A549 treated with RU486 at 1 μM for 4 hours (cell line): ENCODE measurements at places on chromosomes 4 and X. TPM values are rescaled to one million over a fixed set of nuclear protein-coding genes. Genes with fewer than 3 reads are reported as not detected.

VEGFC gene
- total RNA-seq, result 15.8 to 17.5 TPM (median 16.4 TPM) in 5 replicates

MAGEB2 gene
- not detected in 5 replicates for total RNA-seq

TEX13C gene
- 0.01 TPM in 1 of 5 replicates, not detected in the others for total RNA-seq

PCSK1N gene
- total RNA-seq, result 21.2 to 60.8 TPM (median 51.8 TPM) in 5 replicates

TNIP3 gene
- 0.22 to 0.68 TPM (median 0.32 TPM) in 5 replicates for total RNA-seq

S100G gene
- not detected in 5 replicates for total RNA-seq

FGF2 gene
- total RNA-seq, result 36.3 to 64.1 TPM (median 51.6 TPM) in 5 replicates

RAI2 gene
- 0.07 to 0.53 TPM (median 0.22 TPM) in 5 replicates for total RNA-seq

SPON2 gene
- total RNA-seq, result 0.20 to 0.58 TPM (median 0.26 TPM) in 5 replicates
